ENCODE measurements at places on chromosomes 16 and 17.

DNA sequence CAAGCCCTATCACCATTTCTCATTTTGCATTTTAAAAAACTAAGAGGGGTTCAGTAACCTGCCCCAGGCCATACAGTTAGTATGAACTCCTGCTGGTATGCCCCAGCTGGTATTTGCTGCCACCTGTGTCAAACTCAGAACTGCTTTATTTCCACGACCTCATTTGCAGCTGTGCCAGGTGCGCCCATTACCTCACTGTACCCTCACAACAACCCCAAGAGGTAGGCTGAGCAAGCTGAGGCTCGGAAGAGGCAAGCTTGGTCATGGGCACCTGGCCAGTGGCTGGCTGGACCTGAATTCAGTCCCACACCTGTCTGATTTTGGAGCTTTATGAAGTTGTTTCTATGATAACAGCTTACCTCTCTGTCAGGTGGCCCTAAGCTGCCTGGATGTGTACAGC lies 7.6 kb downstream of the EPN2 start:
- DNase-seq = no peak

DNA sequence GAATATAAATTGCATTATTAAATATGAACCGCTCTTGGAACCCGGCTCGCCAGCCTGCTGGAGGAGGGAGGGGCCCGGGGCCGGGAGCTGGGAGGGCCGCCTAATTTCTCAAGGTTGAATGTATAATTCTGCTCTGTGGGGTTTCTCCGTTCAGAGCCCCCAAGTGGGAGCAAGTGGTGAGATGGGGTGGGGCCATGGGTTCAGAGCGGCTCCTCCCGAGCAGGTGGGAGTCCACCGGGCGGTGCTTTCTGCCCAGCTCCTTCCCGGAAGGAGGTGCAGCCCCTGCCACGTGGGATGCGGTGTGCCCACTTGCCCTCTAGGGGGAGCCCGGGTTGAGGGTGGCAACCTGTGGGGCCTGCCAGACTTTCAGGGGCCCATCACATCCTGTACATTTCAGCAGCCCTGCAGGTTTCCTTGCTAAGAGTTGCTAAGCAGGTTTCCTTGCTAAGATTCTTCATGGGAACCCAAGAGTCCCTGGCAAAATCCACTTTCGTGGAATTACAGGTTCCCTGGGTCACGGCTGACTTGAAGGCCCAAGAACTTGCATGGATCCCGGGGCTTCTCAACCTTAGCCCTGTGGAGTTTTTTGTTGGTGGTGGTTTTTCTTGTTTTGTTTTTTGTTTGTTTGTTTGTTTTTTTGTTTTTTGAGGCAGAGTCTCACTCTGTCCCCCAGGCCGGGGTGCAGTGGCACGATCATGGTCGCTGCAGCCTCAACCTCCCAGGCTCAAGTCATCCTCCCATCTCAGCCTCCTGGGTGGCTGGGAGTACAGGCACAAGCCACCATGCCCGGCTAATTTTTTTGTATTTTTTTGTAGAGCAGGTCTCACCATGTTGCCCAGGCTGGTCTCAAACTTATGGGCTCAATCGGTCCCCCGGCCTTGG lies 196.7 kb upstream of the GSE1 start:
- DNase-seq = no peak

GRCh38 chr17:4425398-4425797 lies 8.3 kb upstream of the SPNS3 start:
- DNase-seq = no peak

GRCh38 chr16:22670044-22670536 lies 143.9 kb upstream of the HS3ST2 start:
- DNase-seq = no peak

DNA sequence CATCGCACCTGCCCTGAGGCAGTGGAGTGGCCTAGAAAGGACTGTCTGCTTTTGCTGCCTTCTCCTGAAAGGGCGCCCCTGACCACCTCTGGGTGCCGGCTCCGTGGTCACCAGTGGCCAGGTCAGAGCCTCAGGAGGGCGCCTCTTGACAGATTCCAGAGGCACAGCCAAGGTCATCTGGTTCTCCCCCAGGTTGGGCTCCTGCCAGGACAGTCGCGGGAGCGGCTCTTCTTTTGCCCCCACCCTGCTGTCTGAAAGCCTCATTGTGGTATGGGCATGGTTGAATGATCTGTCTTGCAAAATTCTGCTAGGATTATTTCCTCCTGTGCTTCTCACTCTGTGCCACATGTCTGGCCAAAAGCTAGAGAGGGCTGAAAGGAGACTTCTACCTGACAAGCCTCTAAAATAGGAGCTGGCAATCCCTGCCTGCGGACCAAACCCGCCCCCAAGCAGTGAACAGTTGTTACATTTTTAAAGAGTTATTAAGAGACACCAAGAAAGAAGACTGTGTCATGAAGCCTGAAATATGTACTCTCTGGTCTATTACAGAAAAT lies 82.8 kb downstream of the SNX29 start:
- DNase-seq = no peak

DNA sequence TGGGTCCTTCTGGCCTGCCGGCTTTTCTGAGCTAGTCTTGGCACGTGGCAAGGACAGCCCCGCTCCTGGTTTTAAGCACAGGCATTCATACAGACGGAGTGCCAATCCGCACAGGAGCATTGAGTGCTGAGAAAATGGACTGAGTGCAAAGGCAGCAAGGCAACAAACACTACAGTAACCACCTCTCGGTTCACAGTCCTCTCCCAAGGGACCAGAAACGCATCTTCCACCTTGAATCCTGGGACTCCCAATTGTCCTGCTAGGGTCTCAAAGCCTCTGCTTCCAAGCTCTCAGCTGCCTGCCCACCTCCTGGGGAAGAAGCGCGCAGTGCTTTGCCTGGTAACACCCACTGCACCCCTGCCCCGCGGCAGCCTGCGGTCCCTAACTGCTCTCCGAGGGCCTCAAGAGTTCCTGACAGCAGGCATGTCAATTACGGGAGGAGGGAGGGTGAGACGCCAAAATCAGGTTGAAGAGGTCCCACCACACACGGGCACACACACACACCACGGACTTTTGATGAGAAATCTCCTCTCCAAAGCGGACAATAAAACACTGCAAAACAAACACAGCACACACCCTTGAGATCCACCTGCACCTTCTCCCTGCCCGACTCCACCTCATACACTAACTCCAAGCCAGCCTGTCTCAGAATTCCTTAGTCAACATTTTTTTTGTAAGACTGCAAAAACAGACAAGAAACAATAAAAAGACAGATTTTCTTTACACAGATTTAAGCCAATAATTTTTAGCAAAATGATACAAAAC lies 15.0 kb downstream of the SLC16A3 start:
- no peak for DNase-seq

DNA sequence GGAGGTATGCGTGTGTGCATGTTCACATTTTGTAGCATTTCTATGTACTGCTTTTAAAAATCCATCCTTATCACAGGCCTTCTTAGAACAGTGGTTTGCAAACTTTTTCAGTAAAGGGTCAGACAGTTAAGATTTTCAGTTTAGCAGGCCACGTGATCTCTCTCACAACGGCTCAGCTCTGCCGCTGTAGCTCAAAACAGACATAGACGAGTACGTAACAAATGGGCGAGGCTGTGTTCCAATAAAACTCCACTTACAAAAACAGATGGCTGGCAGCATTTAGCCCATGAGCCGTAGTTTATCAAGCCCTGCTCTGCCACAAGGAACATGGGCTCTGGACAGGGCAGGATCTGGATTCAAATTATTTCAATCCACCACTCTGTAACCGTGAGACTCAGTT lies 141.8 kb downstream of the XYLT1 start:
- no peak for DNase-seq

GRCh38 chr17:7478276-7479212 lies 887 bp downstream of the ZBTB4 start:
- no peak for DNase-seq

DNA sequence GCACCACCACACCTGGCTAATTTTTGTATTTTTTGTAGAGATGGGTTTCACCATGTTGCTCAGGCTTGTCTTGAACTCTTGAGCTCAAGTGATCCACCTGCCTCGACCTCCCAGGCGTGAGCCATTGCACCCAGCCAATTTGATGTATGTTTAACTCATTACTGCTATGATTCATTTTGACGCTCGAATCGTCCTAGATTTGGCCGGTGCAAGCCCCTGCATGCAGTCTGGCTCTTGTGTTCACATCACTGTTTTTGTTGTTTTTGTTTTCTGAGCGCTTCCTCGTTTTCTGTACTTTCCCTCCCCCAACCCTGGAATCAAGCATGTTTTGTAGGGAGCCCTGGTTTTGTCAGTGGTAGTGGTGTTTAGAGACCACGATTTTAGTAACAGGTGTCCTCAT lies 7.8 kb upstream of the DUS1L start:
- DNase-seq = no peak
